Naive thymus-derived CD4-positive, alpha-beta T cell (primary cell): ENCODE measurements at places on chromosomes 12 and 14.

DNA sequence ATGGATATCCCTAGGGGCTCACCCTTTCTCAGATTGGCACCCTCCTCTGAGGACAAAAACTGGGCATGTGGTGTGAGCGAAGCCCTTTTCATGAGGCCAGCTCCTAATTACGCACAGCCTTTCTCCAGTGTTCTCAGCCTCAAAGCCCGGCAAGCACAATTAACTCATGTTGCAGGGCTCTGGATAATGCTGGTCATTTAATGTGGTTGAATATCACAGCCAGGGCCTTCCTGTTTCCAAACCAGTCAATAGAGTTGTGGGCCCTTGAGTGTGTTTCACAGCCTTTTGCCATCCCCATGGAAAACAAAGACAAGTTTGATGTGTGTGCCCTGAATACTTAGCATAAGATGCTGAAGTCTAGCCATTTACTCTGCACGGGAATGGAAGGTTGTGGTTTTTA lies 114.2 kb upstream of the ARHGAP5 start:
- no peak for DNase-seq

GRCh38 chr14:95903165-95903564 lies 26.5 kb downstream of the TUNAR start:
- DNase-seq, result no peak

- DNase-seq, result no peak
Observed at GRCh38 chr14:64958743-64959142, 13.4 kb downstream of the RAB15 start.

DNA sequence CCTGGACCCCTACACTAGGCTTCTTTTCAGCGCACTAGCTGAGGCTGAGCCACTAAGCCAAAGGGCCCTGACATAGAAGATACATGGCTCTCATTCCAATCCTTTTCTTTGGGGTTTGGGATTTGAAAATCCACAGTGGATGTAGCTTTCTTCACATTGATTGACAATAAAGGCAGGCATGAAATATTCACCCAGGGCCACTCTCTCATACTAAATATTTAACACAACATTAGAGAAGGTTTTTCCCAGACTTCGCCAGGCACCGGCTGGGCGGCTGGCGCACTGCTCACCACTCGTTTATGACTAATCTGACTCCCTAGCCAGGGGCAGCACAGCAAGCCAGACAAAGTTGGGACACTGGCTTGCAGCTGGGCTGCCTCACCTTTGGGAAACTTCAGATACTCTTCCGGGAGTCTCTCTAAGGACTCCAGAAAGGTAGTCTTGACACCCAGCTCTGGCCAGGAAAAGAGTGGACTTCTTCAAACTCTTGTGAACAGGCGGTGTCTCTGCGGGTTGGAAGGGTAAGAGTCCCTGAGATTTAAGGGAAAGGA lies 699 bp upstream of the HOXC11 start:
- DNase-seq, result no peak

GRCh38 chr12:19539836-19540235 lies 100.5 kb downstream of the AEBP2 start:
- no peak for DNase-seq

GRCh38 chr12:31007153-31007495 lies 66.5 kb upstream of the DDX11 start:
- DNase-seq, result no peak

- no peak for DNase-seq
Observed at GRCh38 chr12:20260851-20261250, 107.5 kb upstream of the PDE3A start.

DNA sequence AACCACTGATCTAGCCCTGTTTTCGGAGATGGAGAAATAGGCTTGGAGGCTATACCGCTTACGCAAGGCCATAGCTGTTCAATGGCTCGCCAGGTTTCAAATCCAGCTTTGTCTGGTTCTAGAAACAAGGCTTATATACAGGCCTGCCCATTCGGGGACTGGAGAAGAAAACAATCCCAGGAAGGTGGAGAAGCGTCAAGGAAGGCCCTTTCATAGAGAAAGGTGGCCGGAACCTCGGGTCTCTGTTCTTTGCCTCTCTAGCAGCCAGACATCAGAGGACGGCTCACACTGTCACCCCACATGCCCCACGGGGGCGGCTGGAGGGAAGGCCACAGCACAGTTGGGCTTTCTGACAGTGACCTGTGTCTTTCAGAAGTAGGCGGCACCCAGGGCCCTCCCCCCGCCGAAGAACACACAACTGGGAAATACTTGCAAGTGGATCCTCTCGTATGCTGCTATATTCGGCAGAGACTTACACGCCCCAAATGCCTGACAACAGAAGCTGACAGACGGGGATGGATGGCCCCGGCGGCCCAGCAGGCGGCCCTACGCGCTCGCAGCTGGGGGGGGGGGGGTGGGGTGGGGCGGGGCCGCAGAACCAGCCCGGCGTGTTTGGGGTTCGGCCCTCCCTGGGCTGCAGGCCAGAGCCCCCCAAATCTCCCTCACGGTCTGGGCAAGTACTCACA lies 4.5 kb upstream of the SETD1B start:
- DNase-seq, result peak; percentile 71

DNA sequence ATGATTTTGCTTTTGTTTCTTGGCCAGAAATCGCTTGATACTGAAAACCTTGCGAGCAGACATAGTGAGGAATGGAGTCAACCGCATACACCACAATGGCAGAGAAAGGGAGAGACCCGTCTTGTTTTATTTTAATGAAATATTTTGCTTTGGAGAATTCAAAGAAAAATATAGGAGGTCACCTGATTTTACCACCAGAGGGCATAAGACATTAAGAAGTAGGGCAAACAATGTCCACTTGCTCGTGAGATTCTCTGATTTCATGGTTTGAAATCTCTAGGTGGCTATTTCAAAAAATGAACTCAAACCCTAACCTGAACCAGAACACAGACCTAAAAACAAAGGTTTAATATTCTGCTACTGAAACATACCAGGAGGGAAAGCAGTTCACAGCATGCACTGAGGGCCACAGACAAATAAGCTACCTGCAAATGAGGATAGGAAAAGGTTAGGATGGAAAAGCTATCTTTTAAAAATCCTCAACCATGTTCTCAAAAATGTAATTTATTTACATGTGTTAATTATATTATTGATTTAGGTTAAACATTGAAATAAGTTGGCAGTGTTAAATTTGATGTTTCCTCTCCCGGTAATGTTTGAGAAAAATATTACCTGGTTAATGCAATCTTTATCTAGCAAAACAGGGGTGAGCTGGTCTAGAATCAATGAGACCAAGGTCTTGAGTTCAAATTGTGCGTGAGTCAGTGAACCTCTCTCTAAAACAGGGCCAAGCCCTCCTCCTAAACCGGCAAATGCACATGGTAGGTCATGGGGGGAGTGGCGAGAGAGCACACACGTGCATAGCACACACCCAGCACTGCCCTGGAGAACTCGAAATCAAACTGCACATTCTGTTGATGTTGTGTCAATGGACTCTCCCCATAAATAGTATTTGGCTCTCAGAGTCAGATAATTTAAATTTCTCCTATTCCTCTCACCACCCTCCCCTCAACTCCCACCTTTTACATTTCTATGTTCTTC lies 12.5 kb downstream of the IFNG-AS1 start:
- DNase-seq, result no peak

DNA sequence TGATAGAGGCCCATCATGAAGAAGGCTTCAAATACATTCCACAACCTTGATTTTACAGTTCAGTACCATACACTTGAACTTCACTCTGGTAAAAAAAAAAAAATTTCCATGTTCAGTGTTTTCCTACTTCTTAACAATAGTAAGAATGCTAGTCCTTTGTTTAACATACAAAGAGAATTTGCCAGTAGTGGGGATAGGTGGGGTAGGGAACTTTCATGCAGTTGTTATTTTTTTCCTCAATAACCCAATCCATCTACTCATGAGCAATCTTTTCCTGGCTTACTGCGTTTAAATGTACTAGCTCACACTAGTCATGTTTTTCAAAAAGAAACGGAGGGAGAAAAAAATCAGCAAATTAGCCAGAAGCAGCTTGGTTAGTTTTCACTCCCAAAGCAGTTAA lies 206.1 kb downstream of the PRKD1 start:
- no peak for DNase-seq

- no peak for DNase-seq
Observed at GRCh38 chr12:117919479-117919878, 49.3 kb downstream of the KSR2 start.

- peak; percentile 42 for DNase-seq
Observed at GRCh38 chr14:105299654-105300541, 903 bp downstream of the BRF1 start.
